ENCODE measurements at places on chromosomes 12 and 14.

DNA sequence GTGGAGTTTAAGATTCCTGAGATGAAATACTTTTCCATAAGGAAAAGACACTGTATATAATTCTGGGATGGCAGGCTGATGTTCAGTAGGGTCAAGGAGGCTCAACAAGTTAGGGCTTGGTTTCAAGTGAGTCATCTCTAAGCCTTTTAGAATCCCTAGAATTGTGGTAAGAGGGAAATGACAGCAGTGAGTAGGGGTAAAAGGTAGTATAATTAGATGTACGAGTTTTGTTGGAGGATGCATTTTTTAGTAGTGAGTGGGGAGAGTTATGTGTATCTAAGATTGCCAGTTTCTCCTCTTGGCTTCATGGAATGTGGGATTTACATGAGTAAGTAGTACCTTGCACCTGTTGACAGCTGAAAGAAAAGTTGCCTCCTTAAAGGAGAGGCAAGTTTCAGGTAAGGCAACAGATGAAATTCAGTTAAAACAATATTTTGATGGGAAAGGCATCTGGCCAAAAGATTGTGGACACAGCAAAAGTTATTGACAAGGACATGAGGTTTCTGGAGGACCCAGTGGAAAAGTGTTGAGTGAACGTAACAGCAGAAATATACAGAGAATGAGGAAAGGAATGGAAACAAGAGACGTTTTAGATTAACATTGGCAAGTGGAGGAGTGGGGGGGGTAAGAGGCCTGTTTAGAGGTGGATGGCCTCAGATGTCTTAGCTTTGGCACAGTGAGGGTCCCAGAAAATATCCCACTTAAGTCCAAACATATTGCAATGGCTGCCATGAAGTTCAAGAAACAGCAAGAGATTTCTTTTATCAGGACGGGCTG is 21.8 kb downstream of the LMO3 start:
- DNase-seq: no peak

DNA sequence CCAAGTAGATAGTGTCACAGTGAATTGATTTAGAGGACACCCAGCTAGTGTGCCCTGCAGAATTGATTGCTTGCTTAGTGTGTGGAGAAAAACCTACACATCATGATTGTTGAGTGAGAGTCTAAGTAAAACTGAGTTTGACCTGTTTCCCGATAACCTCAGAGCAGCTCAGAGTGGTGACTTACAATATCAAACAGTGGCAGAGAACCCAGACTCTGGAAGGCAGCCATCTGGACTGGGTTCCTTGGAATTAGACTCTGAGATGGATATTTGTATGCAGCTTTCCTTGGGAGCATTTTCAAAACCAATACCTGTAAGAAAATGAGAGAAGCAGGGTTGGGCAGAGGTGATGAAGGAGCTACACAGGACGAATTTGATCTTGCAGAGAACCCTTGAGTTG is 109.8 kb downstream of the IPO8 start:
- DNase-seq: no peak

GRCh38 chr14:106845286-106846087 is 1319.1 kb downstream of the TMEM121 start:
- DNase-seq: no peak

GRCh38 chr12:42446761-42447160 is 120.8 kb downstream of the PPHLN1 start:
- DNase-seq: no peak

DNA sequence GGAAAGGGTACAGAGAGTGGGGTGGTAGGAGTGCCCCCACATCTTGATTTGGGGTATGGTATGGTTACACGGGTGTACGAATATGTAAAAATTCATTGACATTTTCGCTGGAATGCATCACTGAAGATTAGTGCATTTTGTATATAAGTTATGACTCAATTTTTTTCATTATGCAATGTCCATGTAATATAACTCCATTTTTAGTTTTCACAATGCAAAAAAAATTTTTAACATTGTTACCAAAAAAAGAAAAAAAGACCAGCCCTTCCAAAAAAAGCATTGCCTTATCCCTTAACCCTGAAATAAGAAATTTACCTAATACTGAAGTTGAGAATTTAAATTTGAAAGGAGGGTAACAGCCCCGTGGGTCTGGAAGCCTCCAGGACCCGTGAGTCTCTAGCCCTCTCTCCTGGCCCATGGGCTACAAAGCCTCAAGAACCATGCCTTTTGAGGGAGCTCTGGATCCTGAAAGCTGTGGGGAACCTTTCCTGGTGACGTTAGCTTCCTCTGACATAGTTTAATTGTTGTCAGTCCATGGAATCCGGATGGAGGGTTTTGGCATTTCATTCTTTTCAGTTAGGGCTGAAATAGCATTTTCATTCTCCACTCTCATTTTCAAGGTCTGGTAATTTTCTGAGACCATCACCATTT is 55.6 kb upstream of the ACTN1 start:
- no peak for DNase-seq

DNA sequence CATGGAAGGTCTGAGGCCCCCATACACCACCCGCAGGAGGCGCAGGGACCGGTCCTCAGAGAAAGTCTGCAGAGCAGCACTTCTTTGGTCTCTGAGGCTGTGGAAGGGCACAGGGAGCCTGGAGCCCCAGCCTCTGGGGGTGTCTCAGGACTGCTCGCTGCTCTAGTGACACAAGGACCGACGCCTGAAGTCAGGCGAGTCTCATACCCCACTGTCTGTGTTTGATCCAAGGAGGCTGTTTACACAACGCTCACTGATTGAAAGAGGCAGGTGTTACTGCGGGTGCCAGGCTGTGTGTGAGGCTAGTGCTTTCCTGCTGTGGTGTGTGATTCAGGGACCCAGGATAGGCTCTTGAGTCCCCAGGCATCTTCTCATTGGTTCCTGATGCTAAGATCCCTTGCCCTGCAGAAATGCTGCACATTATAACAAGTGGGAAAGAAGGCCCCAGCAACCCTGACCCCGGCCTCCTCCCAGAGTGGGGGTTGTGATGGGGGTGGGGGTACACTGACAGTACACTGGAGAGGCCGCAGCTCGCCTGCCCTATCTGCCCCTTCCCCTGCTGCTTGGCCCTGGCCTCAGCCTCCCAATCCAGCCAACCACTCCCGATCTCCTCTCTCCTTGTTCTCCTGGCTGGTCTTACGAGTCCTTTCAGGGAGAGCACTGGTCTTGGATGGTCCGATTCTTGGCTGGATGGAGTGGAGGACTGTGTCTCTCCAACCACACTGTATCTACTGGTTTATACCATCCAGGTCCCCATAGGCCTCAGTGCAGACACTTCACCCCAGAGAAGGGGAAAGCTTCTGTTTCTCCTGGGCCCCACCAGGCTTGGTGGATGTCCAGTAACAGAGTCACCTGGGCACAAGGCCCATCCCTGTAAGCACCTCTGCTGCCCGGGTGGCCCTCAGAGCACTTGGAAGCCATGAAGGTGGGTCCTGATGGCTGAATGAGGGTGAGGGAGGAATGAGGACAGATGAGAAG is 6.6 kb downstream of the CACNA2D4 start:
- peak; percentile 43 for DNase-seq

- DNase-seq: no peak
Measured at GRCh38 chr12:105048315-105048714, 35.9 kb downstream of the ALDH1L2 start.

DNA sequence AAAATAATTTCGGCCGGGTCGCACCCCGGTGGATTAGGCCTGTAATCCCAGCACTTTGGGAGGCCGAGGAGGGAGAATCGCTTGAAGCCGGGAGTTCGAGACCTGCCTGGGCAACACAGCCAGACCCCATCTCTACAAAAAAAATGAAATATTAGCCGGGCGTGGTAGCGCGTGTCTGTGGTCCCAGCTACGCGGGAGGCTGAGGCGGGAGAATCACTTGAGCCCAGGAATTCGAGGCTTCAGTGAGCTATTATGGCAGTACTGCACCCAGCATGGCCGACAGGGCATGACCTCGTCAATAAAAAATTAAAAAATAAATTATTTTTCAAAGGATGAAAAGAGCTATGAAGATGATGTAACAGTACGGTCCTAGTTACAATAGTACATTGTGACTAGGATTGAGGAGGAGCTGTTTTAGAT is 523 bp downstream of the GTF2H3 start:
- no peak for DNase-seq

GRCh38 chr14:90105756-90106155 is 44.0 kb downstream of the KCNK13 start:
- DNase-seq: no peak

DNA sequence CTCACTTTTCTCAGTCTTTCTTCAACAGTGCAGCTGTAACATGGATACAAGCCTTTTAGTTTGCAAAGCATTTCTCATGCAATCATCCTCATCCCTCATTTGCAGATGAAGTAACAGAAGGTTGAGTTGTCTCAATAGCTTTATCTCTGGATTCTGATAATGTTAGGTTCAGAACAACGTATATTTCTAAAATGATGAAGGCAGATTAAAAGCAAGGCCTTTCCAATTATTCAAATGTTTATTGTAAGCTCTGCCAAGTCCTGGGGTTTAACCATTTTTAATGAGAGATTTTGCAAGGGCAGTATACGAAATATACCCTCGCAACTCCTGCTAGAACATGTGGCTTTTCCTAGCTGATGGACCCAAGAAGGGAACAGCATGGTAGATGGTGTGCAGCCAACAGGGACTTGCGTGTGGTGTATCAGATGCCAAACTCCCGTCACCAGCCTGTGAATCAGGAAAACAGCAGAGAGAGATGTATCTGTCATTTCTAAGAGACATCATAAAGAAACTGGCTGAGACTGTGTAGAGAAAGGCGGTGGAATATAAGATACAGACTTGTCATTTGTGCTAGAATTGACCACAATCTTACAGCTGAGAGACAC is 319.7 kb downstream of the MED13L start:
- DNase-seq: no peak

- DNase-seq: no peak
Measured at GRCh38 chr12:30308010-30308717, 387.5 kb downstream of the IPO8 start.

- DNase-seq: no peak
Measured at GRCh38 chr12:103178366-103179080, 221.0 kb downstream of the ASCL1 start.

- DNase-seq: no peak
Measured at GRCh38 chr12:15165012-15165659, 56.1 kb downstream of the RERG start.

GRCh38 chr12:129776977-129777667 is 126.7 kb downstream of the TMEM132D start:
- DNase-seq: no peak

DNA sequence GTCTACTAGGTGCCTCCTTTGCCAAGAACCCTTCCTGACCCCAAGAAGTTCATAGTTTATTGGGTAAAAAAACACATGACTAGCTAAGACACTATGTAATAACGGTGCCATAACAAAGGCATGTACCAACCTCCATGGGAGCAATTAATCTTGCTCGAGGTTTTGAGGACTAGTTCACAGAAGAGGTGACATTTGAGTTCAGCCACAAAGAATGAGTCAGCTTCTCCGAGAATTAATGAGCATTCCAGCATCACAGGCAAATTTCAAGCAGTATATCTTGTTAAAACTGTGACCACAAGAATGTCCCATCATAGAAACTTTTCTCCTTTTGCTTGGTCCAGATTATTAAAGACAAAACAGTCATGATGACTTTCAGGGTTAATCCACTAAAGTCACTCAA is 113.0 kb upstream of the RAP1B start:
- DNase-seq: no peak

DNA sequence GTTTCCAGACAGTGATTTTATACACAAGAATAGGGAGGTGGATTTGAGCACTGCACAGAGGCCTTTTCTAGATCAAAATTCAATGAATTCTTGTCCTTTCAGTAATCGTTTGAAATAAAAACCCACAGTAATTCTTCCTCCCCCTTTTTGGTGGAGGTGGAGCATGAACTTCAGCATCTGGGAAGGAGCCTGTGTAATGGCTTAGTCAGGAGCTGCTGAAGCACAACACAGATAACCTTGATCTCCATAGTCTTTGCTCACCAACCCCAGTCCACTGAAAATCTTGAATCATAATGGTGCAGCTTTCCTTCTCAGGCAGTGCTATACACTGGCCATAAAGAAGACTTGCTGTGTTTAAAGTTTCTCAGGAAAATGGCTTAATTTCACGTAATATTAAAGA is 6.4 kb upstream of the TBPL2 start:
- no peak for DNase-seq

DNA sequence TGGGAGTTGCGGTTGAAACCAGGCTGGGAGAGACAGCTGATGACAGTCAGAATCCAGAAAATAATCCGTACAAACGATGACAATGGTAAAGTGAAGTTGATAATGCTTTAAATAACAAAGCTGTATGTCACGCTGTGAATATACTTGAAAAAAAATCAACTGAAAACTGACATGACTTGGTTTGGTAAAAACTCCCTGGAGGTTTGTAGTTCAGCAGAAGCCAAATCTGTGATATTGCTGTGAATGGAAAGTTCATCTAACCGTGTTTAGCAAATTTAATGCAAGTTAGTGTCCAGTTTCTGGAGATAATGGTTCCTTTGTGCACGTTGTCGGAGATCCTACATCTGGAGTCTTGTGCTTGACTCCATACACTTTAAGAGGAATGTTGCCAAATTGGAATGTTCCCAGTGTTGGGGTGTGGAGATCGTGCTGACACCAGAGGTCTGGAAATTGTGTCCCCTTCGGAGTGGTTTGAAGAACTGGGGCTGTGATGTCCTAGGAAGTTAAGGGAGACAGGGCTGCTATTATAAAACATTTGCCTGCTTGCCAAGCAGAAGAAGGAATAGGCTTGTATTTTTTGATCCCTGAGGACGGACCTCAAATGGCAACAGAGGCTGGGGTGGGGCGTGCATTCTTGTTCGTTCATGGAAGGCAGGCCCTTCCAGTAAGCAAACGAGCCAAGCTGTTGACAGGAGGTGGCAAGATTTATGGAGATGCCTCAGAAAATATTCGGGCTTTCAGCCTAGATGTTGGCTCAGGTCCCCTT is 30.6 kb downstream of the PPFIBP1 start:
- peak; percentile 78 for DNase-seq

DNA sequence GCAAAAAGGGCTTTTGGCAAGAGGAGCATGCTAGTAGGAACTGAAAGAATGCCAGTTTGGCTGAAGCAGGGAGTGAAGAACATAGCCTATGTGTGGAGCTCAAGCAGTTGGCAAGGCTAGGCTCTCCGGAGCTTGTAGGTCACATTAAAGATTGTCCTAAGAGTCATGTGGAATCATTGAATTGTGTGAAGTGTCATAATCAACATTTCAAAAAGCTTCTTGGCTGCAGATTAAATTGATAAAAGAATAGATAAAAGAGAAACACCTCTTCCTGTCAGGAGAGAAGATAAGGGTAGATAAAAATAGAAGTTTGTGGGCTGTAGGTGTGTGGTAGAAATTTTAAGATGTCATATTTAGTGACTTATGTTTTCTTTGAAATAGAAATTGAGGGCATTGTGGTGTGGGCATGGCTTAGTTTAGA is 36.1 kb downstream of the CPSF6 start:
- DNase-seq: no peak

DNA sequence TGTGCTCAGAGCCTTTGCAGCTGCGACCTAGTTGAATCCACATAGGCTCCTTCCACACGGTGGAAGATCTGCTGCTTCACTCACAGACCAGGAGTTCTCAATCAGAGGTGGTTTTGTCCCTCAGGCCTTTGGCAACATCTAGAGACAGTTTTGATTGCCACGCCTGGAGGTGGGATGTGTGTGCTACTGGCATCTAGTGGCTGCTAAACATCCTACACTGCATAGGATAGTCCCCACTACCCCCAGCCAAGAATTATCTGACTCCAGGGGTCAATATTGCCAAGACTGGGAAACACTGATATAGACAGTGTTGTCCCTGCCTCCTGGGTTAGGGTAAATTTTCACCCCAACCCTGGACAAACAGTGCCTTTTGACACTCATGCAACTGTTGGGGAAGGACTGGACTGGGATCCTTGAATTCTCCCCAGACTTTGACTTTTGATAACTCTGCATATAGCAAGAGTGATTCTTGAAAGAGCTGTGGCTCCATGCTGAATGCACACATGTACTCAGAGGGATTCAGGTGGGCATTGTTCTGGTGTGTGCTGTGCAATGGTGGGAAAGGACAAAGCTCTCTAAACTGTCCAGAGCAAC is 39.8 kb downstream of the BAZ2A start:
- DNase-seq: no peak
